Activated T-cell treated with anti-CD3 and anti-CD28 coated beads, Interleukin-2, amount 50 U/mL, for 1 hour (primary cell): ENCODE measurements at places on chromosomes 5 and 9.

GRCh38 chr5:179913461-179913860 lies 5.8 kb upstream of the TBC1D9B start:
- no peak for DNase-seq

DNA sequence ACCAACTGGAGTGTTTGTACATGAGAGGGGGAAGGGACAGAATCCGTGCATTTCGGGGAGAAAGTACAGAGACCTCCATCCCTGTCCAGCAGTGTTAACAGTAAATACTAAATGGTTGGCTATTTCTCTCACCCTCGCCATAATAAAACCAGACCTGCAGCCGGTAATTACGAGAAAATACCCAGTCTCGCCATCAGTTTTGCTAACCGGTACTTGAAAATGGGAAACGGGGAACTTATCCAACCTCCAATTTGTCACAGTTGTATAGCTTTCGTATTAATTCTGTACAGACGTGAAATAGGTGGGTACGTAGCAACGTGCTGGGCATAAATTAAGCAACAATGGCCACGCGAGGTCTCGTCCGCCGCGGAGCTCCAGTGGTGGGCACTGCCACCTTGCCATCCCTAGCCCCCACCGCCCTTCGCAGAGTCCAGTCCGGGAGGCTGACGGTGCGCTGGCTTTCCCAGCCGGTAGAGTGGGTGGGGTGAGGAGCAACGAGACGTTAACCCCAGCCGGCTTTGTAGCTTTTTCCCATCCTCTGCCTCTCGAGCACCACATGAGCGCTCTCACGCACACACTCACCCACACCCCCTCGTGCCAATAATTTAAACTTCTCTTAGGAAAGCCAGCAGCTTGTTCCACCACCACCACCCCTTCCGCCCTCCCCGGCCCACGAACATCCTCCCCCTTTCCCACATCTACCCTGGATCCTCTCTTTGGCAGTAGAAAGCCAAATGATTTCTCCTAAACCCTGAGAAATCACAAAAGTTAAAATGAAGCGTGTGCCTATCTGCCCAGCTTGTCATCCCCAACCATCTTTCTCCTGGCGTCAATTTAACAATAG lies 1.8 kb downstream of the ELAVL2 start:
- DNase-seq, result no peak

DNA sequence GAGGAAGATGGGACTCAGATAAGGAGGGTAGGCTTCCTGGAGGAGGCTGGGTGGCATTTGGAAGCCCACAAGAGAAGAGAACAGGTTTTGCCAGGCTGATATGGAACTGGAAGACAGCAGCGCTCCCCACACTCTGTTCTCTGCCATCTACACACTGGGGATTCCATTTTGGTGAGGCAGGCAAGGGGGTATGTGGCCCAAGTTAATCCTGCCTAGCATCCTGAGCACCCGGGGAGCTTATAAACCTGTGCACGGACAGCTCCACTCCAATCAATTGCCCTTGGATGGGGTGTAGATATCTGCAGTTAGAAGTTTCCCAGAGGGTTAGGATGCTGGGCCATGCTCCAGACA lies 158.8 kb downstream of the MACROH2A1 start:
- DNase-seq, result no peak

GRCh38 chr5:53211799-53212198 lies 102.2 kb upstream of the MOCS2 start:
- no peak for DNase-seq

DNA sequence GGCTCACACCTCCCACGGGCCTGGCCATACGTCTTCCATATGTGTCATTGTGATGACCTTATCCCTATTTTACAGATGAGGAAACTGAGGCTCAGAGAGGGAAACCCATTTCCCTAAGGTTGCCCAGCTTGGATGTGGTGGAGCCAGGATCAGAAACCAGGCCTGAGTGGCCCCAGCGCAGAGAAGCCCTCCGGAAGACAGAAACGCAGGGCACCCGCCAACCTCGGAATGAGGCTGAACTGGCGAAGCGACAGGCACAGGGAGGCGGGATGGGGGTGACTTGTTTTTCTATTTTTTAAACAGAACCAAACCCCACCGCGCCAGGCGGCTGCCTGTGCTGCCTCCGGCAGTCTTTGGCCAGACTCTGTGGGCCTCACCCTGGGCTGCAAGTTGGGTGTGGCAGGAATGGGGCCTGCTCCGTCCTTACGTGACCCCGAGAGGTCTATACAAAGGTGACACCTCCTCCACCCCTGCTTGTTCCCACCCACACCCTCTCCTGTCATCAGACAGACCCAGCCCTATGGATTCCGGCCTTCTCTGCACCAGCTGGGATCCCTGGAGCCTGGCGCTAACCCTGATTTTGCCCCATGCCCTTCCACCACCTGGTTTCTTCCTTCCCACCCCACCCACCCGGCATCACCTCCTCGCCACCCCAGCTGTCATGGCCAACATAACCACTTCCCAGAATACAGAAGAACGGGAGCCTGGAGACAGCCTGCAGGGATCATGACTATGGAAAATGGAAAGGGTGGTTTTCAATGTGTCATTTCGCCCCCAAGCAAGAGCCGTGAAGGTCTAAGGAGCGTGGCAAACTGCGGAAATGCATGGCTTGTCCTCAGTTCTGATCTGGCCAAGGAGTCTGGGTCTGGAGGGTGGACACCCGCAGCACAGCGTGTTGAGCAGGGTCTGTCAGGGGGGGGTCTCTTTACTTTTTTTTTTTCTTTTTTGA lies 23.6 kb downstream of the PLPP7 start:
- DNase-seq, result no peak

DNA sequence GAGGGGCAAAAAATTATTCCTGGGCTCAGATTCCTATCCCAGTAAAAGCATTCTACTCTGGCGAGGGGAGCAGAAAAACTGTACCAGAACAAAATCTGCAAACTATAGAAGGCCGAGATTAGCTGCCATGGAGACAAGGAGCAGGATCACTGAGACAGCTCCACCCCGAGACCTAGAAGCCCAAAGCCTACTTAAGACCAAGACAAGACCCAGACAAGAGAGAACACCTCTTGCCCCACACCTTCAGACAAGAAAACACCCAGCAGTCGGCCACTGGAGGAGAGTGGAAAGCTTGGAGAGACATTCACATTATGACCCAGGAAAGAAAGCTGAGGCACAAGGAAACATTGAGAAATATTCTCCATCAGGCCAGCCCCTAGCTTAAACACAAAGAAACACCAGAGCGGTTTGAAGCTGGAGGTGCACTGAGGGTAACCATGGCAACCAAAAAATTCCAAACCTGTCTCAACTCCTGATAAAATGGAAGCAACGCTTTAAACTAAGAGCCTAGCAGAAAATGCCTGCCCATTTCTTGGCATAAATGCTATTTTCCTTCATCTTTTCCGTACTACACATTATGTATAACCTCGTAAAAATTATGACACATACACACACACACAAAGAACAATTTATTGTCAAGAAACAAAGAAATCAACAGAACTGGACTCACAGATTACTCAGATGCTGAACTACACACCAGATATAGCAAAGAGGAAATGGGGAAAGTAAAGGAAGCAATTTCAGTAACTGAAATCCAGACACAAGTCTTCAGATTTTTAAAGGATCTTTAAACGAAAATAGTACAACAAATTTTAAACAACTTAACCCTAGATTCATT lies 53.8 kb upstream of the FTMT start:
- no peak for DNase-seq

- no peak for DNase-seq
Observed at GRCh38 chr9:91207397-91207728, 154.4 kb downstream of the AUH start.

- DNase-seq, result no peak
Observed at GRCh38 chr9:123655681-123656423, 274.1 kb downstream of the DENND1A start.

DNA sequence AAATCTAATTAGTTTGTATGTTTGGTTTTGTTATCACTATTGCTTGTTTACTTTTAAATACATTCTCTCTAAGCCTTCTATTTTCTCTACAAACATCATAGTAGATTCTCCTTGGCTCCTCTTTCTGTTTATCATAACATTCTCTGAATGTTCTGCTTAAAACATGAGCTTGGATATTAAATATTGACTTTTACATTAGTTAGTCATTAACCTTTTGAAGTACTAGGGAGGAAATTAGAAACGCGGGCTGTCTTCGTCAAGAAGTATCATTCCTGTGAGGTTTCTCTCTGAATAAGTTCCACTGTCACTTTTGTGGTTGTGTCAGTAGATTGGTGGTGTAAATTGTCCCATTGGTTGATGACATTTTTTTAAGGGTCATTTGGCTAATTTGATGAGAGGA lies 821.5 kb downstream of the EFNA5 start:
- no peak for DNase-seq

DNA sequence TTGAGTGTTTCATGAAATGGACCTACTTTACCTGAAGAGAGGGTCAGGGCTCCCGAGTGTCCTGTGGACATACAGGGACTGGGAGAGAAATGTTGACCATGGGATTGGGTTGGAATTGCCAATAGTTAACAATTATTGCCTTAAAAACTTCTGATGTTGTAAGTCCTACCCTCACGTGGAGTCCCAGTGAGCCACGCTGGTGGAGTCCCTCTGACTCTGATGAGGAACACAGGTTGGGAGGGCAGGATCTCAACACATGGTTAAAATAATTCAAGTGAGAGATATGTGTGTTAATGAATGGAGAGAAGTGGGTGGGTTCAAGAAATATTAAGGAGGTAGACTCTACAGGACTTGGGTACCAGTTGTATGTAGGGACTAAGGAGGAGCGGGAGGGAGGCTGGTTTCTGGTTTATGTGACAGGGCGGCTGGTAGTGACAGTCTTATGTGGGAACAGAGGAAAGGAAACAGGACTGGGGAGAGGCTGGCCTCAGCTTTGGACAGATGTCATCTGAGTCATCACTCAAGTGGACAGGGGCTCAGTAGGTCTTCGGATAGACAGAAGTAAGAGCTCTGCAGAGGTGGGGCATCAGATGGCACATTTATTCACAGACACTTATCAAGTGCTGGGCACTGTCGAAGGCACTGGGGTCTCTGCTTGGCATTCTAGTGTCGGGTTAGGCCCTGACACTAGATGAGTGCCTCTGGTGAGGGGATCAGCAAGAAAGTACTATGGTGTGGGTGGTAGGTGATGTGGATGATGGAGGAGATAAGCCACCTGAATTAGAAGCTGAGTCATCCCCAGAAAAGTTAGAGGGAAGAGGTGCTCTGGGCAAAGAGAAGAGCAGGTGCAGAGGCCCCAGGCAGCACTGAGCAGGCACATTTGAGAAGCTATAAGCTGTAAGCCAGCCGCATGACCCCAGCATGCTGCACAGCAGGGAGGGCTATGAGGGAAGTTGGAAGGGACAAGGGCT lies 27.2 kb downstream of the MAML1 start:
- no peak for DNase-seq

- DNase-seq, result peak; percentile 4
Observed at GRCh38 chr9:135669616-135670285, 6.6 kb downstream of the LCN9 start.

GRCh38 chr5:5416733-5417132 lies 5.7 kb upstream of the ICE1 start:
- DNase-seq, result no peak

- no peak for DNase-seq
Observed at GRCh38 chr9:4170231-4170630, 129.6 kb downstream of the GLIS3 start.

DNA sequence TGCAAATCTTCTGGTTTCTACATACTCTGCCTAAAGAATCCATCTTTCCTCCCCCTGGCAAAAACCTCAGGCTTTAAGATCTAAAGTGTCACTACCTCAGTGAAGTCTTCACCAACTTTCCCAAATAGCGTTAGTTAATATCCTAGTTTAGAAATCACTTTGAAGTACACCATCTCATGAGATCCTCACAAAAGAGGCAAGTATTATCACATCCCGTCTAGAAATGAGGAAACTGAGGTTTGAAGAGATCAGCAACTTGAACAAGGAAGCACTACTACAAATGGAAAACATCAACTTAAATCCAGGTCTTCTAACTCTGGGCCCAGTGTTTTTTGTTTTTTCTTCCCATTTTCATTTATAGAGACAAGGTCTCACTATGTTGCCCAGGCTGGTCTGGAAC lies 4.6 kb downstream of the AP3B1 start:
- no peak for DNase-seq

DNA sequence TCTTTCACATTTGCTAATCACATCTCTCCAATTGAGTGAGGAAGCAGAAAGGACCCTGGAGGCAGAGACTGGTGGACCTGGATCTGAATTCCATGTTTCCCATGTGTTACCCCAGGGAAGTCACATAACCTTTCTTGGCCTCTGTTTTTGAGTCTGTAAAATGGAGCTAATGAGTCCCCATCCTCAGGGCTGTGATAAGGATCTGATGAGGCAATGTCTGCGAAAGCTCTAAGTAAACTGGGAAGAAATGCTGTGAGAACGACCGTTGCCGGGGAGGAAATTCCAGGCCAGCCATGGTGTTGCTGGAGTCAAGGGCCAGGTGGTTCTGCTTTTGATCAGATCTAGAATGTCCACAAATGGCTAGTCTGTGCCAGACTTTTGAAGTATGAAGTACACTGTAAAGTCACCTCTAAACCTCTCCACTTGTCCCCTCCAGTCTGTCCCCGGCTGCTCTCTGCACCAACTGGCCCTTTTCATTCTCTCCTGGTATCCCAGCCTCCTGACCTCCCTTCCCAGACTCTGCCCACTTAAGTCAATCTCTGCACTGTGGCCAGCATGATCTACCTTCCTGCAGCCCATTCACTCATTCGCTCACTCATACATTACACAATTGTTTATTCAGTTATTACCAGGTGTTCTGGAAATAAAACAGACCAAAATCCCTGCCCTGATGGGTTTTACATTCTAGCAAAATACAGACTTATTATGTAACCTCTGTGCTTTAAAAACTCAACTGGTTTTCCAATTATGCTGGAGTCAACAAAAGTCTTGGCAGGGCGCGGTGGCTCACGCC lies 32.5 kb upstream of the N4BP3 start:
- DNase-seq, result no peak

GRCh38 chr5:179275941-179276837 lies 69.1 kb downstream of the ADAMTS2 start:
- no peak for DNase-seq

DNA sequence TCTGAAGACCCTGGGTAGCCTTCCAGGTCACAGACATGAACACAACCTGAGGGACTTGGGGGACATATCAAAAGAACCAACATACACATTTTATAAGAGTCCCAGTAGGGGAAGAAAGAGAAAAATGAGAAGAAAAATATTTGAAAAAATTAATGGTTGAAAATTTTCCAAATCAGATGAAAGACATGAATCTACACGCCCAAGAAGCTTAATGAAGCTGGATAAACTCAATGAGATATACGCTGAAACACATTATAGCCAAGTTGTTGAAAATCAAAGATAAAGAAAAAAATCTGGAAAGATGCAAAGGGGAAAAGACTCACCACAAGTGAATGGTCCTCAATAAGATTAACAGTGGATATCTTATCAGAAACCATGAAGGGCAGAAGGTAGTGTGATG lies 9.6 kb upstream of the CCDC180 start:
- no peak for DNase-seq
